ENCODE measurements at places on chromosomes 1 and 21. TPM values are rescaled to one million over a fixed set of nuclear protein-coding genes. Genes with fewer than 3 reads are reported as not detected.

- no peak for DNase-seq
Observed at GRCh38 chr21:17501107-17502006, 11.5 kb upstream of the CXADR start.

Gene BRDT
- not detected for total RNA-seq

DNA sequence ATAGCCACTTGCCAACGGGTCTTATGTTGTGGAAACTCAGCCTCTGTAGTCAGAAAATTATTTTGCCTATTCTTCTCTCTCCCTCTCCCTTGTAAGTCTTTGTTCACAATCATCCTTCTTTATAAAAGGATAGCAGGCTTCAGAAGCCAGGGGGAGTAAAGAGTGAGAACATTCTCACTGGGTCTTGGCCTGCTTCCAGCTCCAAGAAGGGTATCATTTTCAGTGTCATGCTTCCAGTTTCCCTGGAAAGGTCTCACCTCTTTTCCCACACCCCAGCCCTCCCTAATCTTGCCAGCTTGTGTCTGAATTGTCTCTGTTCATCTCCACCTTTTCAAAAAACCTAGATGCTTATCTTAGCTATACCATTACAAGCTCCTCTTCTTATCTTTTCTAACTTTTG is 346.2 kb upstream of the LRRC7 start:
- no peak for DNase-seq

Gene OR2L2
- total RNA-seq = 0.25 TPM

DNA sequence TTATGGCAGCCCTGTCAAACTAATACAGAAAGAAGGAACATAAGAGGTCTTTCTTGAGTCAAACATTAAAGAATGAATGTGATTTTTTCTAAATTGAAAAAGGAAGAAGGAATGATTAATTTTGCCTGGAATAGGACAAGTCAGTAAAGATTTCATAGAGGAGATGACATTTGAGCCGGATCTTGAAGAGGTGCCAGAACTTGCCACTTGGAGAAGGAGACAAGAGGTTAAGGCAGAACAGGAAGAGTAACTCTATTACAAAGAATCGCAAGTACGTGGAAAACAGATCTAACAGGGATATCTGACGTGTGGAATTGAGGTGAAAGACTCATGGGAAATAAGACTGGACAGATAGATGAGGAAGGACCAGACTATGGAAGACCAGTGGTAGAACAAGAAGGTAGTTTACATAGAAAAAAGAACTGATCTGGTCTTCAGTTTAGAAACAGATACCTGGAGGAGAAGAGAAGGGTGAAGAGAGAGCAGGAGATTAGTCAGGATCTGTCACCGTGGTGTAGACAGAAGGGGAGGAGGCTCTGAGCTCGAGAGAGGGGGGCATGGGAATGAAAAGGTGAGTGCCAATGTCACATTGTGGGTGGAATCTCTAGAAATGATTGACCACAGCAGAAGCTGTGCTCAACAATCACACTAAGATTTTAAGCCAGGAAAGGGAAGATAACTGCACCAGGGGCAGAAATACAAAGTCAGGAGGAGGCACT is 32.5 kb downstream of the RHOU start:
- DNase-seq = no peak

Gene TMEM200B
- 5.8 TPM for total RNA-seq

DNA sequence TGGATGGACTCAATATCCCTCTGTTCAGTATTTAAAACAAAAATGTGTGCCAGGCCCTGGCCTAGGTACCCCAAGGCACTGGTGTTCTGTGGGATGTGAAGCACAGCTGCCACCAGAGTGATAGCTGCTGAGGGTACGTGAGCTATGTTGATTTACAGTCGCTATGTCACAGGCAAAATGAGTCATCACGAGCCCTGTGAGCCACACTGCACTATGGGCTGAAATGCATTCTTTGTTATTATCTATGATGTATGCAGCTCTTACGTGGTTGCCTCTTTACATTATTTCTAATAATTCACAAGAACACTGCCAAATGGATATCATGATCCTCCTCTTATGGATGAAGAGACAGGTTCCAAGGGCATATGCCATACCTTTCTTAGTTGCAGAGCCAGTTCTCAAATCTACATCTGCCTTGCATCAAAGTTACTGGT is 2.1 kb downstream of the TEX38 start:
- no peak for DNase-seq

DNA sequence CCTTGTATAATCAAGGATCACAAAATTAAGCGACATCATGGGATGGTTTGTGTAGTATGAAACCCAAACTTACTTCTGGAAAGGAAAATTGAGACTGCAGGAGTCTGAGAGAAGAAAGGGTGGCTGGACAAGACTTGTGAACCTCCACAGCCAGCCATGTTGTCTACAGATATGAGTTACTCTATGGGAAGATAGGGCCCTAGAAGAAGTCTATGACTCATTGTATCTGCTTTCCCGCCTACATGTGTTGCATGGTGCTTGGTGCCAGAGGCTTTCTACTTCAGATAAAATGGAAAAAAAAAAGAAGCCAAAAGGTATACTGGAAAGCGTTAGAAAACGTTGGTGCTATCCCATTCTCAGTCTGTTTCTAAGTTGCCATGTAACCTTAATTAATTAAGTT is 18.7 kb upstream of the OR6N2 start:
- DNase-seq = no peak

Gene CLDN17
- not detected for total RNA-seq

DNA sequence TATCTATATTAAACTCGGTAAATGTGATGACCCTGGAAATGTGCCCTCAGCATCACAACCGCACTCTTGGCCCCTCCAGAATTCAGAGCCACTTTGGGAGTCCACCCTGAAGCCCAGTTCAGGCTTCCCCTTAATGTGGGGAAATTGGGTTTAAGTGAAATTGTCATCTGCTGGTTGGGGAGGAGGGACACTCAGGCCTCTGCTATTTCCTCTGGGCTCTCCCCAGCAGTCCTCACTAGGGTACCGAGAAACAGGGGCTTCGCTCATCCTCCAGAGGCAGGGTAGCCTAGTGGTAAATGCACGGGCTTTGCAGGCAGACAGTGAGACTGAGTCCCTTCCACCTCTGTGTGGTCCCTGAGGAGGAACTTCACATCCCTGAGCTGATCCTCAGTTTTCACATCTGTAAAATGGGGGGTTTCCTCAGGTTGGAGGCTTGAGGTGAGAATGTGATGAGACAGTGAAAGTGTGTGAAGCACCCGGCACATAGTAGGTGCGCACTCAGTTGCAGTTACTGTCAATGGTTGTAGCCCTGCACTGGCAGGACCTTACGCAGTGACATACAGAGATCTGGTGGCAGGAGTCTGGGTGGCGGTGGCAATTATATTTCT is 14.6 kb upstream of the WNT4 start:
- no peak for DNase-seq

Gene OR2M3
- total RNA-seq = not detected

- no peak for DNase-seq
Observed at GRCh38 chr21:46159841-46160656, 4.7 kb upstream of the FTCD start.

Gene MTARC1
- total RNA-seq = 22.0 TPM

DNA sequence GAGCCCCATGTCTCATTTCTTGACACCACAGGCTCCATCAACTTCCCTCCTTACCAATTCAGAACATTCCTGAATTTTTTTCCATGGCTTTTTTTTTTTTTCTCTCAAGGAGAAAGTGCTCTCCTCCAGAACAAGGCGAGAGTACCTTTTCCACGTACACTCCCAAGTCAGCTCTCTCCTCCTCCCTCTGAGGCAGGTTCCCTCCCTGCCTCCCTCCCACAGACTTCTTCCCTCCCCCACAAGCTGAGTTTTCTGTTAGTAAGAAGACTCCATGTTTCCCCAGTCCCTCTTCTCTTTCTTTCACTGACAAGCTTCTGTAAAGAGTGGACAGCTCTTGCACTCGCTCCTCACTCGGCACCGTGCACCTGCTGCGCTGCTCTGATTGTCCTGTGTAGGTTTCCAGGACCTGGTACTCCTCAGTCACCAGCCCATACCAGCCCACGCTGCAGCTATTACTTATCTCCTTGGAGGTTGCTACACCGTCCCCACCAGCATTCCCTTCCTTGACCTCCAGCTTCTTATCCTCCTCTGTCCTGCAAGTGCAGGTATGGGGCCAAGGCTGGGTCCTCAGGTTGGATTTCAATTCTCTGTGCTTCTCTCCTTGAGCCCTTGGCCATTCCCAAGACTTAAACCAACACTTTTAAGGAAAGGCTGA is 3.8 kb downstream of the TRAF5 start:
- DNase-seq = no peak

DNA sequence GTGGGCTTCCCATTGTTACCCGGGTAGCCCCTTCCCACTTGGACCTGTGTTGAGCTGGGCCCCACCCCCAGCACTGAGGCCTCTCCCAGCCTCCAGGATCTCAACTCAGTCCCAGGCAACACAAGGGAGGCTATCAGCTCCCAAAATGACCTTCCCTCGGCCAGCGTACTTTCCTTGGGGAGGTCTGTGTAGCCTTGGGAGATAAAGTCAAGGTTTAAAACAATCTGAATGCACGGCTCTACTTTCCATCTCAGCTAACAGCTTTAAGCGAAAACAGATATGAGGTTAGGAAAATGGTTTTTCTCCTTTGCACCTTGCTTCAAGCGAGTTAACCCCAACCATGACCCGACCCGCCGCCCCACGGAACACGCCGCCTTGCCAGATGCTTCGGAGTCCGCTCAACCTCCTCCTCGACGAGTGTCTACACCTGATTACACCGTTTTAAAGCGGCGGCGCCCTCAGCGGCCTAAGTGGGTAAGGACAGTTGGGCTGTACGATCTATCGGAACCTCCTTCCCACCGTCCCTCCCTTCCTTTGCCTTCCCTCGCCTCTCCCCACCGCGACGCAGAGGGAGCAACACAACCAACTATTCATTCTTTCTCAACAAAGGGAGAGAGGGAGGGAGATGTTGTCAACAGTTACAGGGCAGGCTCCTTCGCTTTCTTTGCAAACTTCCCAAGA is 1.1 kb downstream of the BCAR3 start:
- peak; percentile 76 for DNase-seq

DNA sequence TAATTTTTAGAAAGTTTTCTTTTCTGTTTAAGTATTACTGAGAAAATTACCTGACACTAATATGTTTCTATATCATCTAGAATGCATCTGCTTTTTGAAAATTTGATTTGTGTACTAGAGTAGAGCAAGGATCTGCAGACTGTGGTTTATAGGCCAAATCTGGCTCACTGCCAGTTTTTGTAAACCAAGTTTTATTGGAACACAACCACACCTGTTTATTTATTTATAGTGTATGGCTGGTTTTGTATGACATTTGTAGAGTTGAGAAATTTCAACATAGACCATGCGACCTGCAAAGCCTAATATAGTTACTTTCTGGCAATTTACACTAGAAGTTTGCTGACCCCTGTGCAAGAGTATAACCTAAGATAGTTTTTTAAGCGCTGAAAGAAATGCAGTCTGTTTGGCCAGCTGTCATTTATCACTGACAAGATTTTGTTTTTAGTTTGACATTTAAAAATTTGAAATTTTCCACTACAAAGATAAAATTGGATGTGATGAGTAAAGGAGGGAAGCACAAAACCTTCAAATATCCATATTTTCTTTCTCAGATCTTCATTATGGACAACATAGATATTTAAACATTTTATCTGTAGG is 36.1 kb upstream of the CACYBP start:
- no peak for DNase-seq

Gene REN
- not detected for total RNA-seq

DNA sequence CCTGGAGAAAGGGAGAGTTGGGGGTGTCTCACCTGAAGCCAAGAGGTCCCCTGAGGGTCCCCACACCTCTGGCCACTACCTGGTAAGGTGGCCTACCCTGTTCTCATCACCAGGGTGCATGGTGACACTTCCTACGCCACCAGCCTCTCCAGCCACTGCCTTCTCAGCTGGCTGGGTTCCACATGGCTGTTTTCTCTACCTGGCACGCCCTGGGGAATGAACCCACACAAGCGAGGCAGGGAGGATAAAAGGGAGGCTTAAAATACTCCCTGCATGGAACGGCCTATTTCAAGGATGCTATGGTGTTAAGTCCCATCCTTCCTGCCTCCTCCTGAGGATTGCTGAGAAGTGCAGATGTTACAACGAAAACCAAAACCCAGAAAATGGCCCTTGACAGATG is 84.7 kb downstream of the PIK3CD start:
- DNase-seq = no peak

DNA sequence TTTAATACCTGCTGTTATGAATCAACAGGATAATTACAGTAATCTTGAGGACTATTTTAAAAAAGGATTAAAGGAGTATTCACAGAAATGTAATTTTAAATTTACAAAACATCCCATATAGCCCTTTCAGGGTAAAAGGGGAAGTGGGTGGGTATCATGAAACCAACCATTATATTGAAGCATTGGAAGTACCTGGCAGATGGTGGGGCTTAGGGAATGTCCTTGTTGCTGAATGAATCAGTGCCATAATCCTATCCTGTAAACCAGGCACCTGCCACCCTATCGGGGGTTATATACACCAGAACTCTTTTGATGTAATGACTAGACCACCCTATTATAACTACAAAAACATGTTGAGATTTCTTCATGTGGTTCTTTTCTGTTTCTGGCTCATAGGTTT is 30.4 kb downstream of the CDC14A start:
- no peak for DNase-seq

DNA sequence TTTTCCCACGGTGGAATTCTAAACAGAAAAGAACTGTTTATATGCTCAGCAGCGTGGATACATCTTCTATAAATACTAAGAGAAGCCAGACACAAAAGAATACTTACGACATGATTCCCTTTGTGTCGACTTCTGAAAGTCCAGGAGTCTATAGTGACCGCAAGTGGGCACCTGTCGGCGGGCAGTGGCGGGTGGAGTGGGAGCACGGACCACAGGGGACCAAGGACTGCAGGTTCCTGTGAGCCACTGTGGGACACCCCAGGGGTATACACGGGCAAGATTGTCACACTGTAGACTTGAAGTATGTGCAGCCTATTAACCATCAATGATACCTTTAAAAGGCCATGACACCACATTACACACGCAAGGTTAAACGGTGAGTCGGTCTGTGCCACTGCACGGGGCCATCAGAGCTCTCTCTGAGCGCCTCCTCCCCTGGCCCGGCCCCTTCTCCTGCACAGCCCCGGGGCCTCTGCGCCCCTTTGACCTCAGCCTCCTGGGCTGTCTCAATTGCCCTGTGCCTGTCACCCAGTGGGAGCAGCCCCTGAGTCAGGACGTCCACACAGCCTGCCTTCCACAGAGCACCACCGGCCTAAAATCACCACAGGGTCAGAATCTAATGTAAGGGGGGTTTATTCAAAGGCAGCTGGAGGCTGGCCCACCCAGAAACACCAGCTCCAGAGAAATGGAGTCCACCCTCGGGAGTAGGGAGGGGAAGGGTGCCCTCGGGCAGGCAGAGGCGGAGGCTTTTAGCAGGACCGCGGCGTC is 90.0 kb upstream of the COL6A1 start:
- no peak for DNase-seq

- DNase-seq = no peak
Observed at GRCh38 chr1:50521703-50522102, 98.5 kb upstream of the DMRTA2 start.
